Activated CD8-positive, alpha-beta memory T cell treated with anti-CD3 and anti-CD28 coated beads for 1 hour (primary cell): ENCODE measurements at places on chromosomes 2 and 18.

- no peak for DNase-seq
These were observed 44.8 kb upstream of the ZDBF2 start for GRCh38 chr2:206229642-206230041.

- no peak for DNase-seq
These were observed 88.1 kb downstream of the THNSL2 start for GRCh38 chr2:88258208-88258607.

DNA sequence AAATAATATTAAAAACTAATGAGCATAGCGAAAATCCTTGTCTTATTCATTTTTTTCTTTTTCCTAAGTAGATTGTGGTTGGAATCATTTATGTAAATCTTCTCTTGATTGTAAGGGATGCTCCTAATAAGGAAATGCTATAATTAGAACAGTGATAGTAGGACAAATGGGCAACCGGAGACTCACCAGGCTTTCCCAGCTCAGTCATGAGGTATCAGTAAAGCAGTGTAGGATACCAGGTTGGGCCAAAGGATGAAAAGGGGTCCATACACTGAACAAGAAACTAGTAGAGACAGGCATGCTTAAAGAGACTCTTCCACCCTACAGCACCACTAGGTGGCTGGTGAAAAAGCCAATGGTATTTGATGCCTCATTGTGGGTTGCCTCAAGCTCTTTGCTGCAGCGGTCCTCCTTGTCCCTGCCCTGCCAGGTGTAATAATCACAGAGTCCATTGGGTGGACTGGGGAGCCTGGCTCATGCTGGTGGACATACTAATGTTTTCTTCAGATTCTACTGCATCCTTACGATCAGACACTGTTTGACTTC lies 71.4 kb upstream of the FAM98A start:
- no peak for DNase-seq

DNA sequence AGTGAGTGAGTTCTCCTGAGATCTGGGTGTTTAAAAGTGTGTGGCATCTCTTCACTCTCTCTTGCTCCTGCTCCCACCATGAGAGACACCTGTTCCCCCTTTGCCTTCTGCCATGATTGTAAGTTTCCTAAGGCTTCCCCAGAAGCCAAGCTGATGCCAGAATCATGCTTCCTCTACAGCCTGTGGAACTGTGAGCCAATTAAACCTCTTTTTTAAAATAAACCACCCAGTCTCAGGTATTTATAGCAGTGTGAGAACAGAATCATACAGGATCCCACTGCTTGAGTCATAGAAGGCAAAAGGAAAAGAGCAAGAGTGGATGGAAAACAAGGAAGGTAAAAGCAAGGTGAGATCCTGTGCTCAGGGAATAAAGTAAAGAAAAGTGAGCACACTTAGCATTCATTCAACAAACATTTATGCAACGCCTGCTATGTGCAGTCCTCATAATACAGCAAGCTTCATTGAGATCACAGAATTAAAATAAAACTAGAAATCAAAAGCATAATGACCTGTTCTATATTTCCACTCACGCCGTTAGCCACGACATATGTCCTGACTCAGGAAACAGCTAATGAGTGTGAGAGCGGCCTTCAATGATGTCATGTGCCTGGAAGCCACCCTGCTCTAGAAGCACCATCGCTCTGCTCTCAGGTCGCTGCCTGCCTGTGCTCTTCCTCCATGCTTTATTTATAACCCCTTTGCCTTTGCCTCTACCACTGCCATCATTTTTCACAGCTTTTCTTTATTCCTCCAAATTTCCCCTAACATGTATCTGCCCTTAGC lies 11.3 kb upstream of the COPS8 start:
- no peak for DNase-seq

DNA sequence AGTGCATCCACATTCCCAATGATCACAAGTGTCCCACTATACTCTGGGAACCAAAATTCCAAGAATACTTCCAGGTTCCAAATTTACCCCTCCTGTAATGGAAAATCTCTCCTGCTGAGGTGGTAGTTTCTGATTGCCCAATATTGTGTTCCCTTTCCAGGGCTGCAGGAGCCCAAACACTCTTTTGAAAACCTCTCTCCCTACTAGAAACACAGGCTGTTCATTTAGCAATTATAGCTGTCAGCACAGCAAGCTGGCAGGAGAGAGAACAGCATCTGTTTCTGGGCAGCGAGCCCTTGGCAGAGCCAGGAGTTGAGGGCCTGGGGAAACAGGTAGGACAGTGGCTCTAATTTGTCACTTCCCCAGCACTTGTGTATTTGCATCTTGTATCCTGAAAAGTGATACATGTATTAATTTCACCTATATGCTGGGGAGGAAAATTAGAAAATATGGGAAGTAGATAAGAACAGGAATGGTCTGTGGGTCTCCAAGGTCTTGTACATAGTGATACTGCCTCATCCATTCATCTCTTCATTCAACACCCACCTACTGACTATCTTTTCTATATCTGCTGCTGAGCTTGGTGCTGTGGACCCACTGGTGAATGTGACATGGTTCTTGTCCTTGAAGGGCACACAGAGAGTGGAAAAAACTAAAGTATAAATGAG lies 16.9 kb upstream of the PAIP2B start:
- no peak for DNase-seq

DNA sequence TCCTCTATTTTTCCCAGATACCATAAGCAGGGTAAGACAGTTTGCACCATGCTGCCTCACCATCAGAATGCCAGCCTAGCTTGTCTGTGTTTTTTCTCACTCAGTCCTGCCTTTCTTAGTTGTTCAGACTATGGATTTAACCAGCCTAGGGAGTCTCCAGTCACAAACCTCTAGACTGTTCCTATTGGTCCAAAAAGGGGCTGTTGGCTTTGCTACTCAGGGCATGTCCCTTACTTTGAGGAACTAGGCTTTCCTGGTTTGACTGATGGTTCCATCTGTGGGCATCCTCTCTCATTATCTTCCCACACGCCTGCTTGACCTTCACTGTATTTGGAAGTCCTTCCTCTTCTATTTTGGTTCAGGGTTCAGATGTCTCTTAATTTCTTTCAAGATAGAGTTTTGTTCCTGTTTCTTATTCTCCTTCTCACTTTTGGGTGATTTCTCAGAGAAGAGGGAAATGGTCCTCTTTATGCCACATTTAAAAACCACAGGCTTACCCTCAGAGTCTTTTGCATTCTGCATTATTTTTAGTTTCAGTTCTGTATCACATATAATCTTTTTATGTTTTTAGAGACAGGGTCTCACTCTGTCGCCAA lies 31.3 kb upstream of the TMEM131 start:
- DNase-seq, result no peak

- DNase-seq, result no peak
These were observed 234.2 kb downstream of the ASXL3 start for GRCh38 chr18:33812186-33812585.

- DNase-seq, result no peak
These were observed 60.7 kb upstream of the HDAC4 start for GRCh38 chr2:239461291-239462190.

- no peak for DNase-seq
These were observed 12.5 kb upstream of the WDSUB1 start for GRCh38 chr2:159298967-159299366.

DNA sequence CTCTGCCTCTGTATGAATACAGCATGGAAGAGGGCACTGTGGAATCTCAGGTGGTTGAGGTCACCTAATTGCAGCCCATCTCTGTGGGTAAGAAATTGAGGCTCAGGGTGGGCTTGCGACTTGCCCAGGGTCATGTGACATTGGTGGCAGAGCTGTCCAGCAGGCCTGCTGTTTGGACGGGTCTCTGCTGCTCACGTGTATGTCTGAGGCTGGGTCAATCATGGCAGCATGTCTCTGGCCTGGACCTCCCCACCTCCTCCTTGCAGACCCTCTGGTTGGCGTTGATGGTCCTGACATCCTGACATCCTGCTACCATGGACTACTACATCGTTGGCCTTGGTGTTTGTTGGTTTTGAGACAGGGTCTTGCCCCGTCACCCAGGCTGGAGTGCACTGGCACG lies 64.3 kb upstream of the HPCAL1 start:
- no peak for DNase-seq

DNA sequence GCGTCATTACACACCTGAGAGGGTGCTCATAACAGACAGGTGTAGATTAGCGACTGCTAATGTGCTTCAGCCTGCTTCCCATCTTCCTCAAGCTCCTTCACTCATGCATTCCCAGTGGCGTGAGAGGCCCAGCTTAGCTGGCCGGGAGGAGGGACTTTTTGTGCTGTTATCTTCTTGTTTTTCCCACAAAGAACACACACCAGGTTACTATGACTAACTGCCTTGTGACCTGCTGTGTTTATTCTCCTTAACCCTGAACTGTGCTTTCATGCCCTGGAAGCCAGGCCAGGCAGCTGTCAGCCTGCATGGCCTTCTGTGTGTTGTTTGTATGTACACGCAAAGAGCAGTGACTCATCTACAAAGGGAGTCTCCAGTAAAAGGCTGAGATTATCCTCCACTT lies 143.8 kb downstream of the PIEZO2 start:
- DNase-seq, result no peak

- DNase-seq, result no peak
These were observed 107.6 kb downstream of the LRP2 start for GRCh38 chr2:169254774-169255173.

DNA sequence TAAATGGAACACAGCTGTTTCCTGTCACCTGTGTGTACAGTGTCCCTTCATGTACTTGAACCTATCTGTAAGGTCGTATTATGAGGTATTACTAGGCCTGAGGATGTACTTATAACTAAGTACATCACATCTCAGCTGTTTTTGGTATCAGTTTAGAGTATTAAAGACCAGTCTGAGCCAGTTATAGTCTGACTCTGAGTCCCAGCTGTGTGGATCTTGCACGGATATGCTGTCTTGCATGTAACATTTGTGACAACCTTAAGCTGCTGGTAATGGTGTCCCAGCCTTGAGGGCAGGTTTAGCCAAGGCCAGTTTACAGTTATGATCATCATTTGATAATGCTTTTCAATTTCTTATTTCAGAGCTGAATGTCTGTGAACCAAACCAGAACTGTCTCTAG lies 496.3 kb downstream of the SLC4A3 start:
- DNase-seq, result no peak
